T-helper 17 cell (primary cell): ENCODE measurements at places on chromosomes 11 and 22.

GRCh38 chr11:68371171-68372041 is 59.0 kb downstream of the LRP5 start:
- no peak for DNase-seq

- DNase-seq, result no peak
These were observed 49.3 kb upstream of the SYT13 start for GRCh38 chr11:45335434-45335833.

DNA sequence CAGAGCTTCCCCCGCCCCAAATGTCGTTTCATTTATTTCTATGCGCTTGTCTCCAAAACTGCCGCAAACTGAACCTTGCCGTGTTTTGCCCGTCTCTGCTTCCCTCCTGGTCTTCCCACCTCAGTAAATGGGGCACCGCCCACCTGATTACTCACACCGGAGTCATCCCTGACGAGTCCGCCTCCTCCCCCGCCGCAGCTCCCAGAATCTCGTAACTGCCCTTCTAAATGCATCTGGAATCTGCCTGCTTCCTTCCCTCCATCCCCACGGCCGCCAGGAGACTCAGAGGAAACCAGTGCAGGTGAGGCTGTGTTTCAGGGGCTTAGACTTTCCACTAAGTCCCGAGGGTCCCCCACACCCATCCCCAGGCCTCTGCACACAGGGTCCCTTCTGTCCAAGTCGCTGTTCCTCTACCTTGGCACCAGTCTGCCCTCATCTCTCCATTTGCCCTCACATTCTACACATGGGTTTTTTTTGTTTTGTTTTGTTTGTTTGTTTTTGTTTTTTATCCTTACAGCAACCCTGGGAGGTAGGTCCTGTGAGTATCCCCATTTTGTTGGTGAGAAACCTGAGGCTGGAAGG is 62.6 kb upstream of the PHF21B start:
- DNase-seq, result no peak

GRCh38 chr11:119342362-119343130 is 1.9 kb upstream of the C1QTNF5 start:
- no peak for DNase-seq

DNA sequence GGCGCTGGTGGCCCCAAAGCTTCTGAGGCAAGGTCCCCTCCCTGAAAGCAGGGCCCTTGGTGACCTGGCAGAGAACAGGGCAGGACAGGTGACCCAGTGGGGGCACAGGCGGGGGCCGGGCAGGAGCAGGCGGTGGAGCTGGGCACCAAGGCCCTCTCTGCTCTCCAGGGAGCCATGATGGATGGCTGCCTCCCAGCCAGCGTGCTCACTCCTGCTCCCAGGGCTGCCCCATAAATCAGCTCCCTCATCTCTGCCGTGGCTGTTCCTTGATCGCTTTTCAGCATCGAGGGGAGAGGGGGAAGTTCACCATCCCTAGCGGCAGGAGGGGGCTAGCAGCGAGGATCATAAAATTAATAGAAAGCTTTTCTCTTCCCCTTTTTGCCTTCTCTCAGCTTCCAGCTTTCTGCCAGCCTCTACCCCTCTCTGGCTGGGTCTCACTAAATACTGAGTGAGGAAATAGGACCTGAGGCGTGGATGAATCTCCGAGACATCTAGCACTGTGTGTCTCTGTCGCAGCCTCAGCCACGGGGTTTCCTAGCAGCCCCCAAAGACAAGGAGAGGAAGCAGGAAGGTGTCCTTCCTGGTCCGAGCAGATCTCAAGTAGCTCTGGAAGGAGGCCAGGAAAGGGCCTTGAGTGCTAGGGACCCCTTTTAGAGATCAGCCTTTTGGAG is 22.2 kb upstream of the ELFN2 start:
- DNase-seq, result no peak
